ENCODE measurements at places on chromosomes 16 and 17.
A peak's percentile ranks its signal among the peaks of the same experiment; 100 is the strongest.

DNA sequence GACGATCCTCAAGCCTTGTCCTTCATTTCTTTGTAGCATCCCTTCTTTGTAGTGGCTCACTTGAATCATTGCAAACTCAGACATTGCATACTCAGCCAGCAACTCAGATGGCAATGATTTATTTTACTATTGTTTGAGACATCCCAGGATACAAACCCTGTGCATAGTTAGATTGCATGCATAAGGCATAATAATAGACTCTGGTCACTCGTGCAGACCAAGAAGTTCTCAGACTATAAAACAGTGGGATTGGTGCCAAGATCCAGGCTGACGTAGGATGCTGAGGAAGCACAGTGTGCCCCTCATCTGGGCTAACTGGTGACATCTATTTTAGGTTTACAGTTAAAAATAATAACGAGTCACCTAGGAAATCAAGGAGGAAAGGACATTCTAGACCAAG, 142.3 kb downstream of the PMP22 start:
- no peak for DNase-seq

DNA sequence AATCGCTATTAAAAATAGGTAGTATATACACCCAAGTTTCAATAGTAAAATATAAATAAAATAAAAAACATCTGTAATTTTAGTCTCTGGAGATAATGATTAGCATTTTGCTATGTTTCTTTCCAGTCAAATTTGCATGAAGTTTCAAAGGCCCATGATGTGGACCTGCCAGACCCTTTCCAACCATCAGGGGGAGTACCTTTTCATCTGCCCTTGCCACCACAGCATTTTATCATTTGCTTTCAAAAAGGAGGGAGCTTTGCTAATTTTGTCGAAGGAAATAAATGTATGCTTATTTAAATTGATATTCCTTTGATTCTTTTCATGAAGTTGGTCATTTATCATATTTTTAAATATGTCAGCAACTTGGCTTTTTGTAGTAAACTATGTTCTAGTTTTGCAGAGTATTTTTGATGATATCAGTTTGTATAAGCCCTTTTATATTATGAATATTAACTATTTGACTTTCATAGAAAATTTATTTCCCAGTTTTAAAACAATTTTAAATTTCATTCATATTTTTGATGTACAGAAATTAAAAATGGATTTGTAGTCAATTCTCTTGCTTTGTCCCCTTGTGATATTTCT, 115.2 kb upstream of the NETO2 start:
- peak; percentile 7 for DNase-seq

DNA sequence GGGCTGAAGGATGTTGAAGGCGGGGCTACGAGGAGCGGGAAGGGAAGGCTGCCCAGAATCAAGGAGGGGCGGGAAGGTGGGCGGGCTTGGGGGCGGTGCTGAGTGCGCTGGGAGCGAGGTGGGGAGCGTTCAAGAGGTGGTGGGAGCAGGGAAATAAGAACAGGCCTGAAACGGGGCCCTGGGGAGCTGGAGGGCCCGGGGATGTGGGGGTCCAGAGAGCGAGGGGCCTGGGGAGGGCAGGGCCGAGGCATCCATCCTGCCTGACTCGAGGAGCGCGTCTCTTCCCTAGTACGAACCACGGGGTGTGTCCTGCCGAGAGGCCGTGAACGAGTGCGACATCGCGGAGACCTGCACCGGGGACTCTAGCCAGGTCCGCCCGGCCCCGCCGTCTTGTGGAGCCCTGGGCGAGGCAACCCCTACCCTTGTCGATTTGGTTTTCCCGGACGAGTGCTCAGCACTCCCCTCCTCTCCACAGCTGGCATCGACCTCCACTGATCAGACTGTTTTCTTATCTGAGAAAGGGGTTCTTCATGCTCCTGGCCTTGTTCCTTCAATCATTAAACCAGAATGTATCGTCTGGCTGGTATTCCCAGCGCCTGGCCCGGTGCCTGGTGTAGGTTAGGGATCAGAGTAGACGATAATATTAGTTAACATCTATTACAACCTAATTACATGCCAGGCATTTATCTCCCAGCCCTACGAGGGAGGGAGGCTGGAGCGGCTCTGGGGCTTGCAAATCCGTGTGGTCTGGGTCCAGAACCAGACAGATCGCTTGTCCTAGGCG, 17.2 kb downstream of the ADAM11 start:
- DNase-seq, result no peak

- DNase-seq, result no peak
These were observed 41.8 kb upstream of the SLC38A10 start for GRCh38 chr17:81336930-81337325.

GRCh38 chr16:56488035-56488434, 31.8 kb downstream of the BBS2 start:
- peak; percentile 82 for DNase-seq

GRCh38 chr17:66885417-66885816, 50.5 kb downstream of the CACNG5 start:
- peak; percentile 15 for DNase-seq

GRCh38 chr17:51500454-51500853, 240.1 kb downstream of the UTP18 start:
- DNase-seq, result no peak

- DNase-seq, result no peak
These were observed 6.9 kb downstream of the CDH16 start for GRCh38 chr16:66911801-66912200.

DNA sequence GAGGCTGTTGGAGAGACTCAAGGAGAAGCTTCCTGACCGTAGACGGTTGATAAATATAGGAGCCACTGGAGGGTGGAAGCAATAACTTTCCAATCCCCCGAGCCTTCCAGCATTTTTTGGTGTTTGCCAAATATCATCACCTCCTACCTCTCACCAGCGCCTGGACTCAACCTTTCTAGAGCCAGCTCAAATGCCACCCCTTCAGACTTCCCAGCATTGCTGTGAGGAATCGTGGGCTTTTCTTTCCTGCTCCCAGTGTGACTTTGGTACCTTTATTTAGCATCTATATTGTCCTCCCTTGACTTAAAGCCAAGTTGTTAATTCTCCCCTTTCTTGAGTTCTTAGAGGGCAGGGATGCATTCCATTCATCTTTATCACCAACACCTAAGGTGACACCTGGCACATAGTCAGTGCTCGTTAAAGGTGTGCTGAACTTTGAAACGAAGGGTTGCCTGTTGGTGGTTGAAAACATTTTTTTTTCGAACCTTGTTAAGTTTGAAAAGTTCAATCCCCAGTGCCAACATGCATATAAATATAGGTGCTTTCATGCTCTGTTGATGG, 35.3 kb upstream of the CCR7 start:
- no peak for DNase-seq
